Prostate gland (tissue), 2 donors: ENCODE measurements at places on chromosomes 16 and 17.

DNA sequence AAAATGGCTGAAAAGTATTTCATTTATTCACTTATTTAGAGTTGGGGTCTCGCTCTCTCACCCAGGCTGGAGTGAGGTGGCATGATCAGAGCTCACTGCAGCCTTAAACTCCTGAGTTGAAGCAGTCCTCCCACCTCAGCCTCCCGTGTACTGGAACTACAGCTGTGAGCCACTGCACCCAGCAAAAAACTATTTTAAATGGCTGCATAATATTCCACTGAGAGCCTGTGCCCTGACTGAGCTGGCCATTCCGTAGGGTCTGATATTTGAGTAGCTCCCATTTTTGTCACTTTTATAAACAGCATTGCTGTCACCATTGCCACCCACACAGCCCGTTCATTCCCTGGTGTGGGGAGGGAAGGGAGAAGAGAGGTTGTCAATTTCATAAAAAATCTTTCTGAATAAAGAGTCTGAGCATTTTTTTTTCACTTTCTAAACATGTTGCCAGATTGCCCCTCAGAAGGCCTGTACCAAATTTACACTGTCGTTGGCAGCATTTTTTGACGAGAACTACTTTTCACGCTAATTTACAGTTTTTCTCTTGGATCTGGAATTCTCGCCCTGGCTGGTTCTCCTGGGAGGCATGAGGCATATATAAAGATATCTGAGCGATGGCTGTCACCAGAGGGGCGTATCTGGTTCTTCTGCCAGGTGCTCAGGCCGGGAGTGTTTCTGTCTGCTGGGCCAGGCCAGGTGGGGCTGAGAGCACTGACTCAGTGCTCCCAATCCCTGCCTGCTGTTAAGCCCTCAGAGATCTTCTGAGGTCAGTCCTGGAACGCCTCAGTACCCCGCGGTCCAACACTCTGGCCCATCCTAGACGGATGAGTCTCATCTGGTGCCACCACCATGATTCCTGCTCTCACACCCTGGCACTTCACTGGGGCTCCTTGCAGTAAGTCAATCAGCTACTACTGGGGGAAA, 7.2 kb upstream of the KIFC3 start:
- DNase-seq: no peak
- H3K27me3 ChIP-seq: no peaks in the 10 kb centered on the region
- H3K4me1 ChIP-seq: no peaks in the 10 kb centered on the region
- H3K36me3 ChIP-seq: no peaks in the 10 kb centered on the region
- H3K27ac ChIP-seq: no peak overlapping the region

DNA sequence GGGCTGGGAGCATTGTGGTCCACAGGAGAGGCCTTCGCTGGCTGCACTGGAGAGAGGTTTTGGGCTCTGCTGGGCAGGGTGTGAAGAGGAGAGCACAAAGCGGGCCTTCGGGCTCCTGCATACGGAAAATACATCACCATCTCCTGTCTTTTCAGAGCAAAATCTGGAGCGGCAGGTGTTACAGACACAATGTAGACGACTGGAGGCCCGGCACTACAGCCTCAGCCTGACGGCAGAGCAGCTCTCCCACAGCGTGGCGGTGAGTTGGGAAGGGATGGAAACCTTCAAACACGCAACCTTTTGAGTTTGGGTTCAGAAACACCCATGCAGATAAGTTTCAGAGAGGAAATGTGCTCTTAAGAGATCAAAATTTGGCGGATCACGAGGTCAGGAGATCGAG, 17.9 kb downstream of the GINS2 start:
- no peak overlapping the region for H3K4me3 ChIP-seq
- no peaks in the 10 kb centered on the region for H3K27me3 ChIP-seq
- peaks cover 15% of the 10 kb centered on the region for H3K4me1 ChIP-seq
- no peak overlapping the region for H3K27ac ChIP-seq
- H3K36me3 ChIP-seq: peaks cover 11% of the 10 kb centered on the region

DNA sequence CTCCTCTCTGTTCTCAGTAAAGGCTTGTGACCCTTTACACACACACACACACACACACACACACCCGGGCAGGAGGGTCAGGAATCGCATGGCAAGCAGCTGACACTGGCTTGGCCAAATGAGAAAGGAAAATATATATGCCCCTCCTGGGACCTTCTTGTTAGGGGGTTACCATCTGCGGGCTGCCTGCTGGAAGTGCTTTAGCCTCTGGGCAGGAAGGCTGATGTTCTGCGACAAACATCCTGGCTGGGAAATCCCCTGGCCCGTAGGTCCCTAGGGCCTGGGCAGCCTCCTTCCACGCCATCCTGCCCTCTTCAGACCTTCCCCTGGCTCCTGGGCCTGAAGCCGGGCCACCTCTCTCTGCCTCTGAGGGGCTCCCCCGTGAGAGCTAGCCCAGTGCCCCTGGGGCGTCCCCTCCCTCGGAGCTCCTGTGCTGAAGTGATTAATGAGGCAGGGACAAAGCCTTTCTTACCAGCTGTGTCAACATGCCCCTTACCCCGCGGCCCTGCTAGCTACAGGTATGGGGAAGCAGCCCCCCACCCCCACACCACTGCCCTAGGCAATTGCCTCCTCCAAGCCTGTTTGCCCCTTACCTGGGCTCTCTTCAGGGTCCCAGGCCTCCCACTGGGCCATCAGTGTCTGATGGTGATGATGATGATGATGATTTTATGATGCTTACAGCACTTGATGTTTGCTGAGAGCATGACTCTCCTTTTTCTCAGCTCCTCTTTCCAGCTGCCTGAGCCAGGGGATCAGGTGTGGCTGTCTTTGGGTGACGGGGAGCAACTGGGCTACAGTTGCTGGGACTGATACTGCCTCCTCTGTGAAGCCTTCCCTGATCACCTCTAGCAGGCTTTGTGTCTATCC, 32.8 kb upstream of the ETV4 start:
- no peaks in the 10 kb centered on the region for H3K27me3 ChIP-seq
- no peaks in the 10 kb centered on the region for H3K36me3 ChIP-seq
- H3K4me1 ChIP-seq: no peaks in the 10 kb centered on the region
- no peak for DNase-seq
- no peak overlapping the region for H3K27ac ChIP-seq

DNA sequence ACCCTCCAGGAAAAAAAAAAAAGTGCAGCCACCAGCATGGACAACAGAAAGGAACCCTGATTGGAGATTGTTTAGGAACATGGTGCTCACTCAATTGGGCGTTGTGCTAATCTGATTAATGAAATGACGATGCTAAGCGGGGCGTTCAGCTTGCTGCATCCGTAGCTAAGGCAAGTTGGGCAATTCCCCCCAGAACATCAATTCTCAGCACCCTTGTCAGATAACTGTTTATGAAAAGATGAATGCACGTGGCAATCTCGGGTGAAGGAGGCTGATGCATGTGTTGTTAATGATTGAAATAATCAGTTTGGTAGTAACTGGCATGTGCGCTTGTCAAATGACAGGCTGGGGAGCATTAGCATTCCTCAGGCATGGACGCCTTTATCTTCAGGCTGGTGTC, 57.0 kb downstream of the HS3ST3A1 start:
- H3K36me3 ChIP-seq: no peaks in the 10 kb centered on the region
- H3K27ac ChIP-seq: no peak overlapping the region
- no peaks in the 10 kb centered on the region for H3K27me3 ChIP-seq
- no peak overlapping the region for H3K4me3 ChIP-seq

DNA sequence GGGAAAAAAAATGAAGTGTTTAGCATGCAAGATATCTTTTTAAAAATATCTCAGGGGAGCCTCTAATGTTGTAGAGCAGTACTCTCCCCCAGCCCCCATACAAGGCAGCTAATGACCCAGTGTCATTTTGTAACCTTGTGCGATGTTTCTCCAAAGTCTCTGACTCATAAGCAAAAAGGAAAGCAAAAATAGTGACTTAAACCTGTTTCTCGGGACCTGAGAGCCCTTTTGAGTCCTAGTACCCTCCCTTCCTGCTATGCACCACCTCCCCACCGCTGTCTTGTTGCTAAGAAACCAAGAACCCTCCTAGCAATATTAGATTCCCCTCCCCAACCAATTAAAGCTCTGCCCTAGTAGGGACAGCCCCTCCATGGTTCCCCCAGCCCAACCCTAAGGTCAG, 2.8 kb downstream of the MYCBPAP start:
- no peaks in the 10 kb centered on the region for H3K27me3 ChIP-seq
- no peak for DNase-seq
- peak overlapping the region; percentile 48 for H3K27ac ChIP-seq

DNA sequence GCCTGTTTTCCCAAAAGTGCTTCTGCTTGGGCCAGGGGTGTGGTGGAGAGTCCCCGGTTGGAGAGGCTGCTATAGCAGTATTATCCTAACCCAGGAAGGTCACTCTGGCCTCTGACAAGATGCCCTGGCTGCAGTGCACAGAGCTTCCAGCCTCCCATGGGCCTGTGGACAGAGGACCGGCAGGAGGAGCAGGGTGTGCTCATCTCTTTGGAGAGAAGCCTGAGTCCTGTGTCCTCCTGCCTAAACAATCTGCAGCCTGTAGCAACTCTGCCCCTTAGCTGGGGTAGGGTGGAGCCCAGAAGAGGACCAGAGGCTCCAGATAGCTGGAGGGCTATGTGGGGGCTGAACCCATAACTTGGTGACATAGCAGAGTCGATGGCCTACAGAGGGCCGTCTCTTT, 78.0 kb downstream of the MPRIP start:
- no peak overlapping the region for H3K4me3 ChIP-seq
- H3K27ac ChIP-seq: peak overlapping the region; percentile 1
- H3K27me3 ChIP-seq: no peaks in the 10 kb centered on the region
- no peaks in the 10 kb centered on the region for H3K36me3 ChIP-seq

GRCh38 chr17:7035591-7036368, at the start of gene SLC16A13:
SLC16A13 (plus strand) TSS chr17:7036015; CDS start chr17:7036383, 368 bp downstream.
- H3K36me3 ChIP-seq: no peaks in the 10 kb centered on the region
- H3K27me3 ChIP-seq: no peaks in the 10 kb centered on the region
- H3K4me3 ChIP-seq: peak within 1 kb of the TSS; percentile 53

DNA sequence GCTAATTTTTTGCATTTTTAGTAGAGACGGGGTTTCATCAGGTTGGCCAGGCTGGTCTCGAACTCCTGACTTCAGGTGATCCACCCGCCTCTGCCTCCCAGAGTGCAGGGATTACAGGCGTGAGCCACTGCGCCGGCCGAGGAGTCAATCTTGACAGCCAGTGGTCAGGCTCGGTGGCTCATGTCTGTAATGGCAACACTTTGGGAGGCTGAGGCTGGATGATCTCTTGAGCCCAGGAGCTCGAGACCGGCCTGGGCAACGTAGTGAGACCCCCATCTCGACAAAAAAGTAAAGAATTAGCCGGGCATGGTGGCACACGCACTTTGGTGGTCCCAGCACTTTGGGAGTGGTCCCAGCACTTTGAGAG, 608 bp upstream of the PGS1 start:
- peaks cover 13% of the 10 kb centered on the region for H3K4me1 ChIP-seq
- H3K27ac ChIP-seq: peak overlapping the region; percentile 79
- DNase-seq: no peak

- H3K27me3 ChIP-seq: no peaks in the 10 kb centered on the region
- H3K4me1 ChIP-seq: no peaks in the 10 kb centered on the region
- no peak overlapping the region for H3K4me3 ChIP-seq
- H3K27ac ChIP-seq: no peak overlapping the region
These were observed 9.6 kb upstream of the FBF1 start for GRCh38 chr17:75950421-75950820.

GRCh38 chr17:16037636-16038035, 38.0 kb downstream of the TTC19 start:
- no peaks in the 10 kb centered on the region for H3K4me1 ChIP-seq
- no peak for DNase-seq
- no peak overlapping the region for H3K4me3 ChIP-seq
- no peaks in the 10 kb centered on the region for H3K27me3 ChIP-seq
- H3K27ac ChIP-seq: no peak overlapping the region

- H3K27me3 ChIP-seq: no peaks in the 10 kb centered on the region
- H3K27ac ChIP-seq: no peak overlapping the region
- H3K36me3 ChIP-seq: peaks cover 6% of the 10 kb centered on the region
- H3K4me3 ChIP-seq: no peak overlapping the region
- H3K4me1 ChIP-seq: no peaks in the 10 kb centered on the region
- DNase-seq: no peak
These were observed 16.2 kb downstream of the CLUH start for GRCh38 chr17:2695243-2695960.

DNA sequence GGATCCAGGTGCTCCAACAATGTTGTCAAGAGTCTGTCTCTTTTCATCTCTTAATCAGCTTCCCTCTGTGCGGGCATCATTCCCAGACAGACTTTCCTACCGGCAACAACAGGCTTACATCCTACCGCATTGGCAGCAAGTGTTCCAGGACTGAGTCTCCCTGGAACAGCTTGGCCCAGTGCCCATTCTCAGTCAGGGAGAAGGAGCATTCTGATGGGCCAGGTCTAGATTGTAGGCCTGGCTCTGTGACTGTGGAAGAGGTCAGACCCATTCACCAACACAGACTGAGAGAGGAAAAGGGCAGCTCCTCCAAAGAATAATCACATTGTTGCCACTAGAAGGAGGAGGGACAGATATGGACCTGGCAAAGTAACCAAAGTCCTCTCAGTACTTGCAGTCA, 68.1 kb upstream of the TMEM132E start:
- no peak overlapping the region for H3K27ac ChIP-seq
- H3K36me3 ChIP-seq: no peaks in the 10 kb centered on the region
- no peak overlapping the region for H3K4me3 ChIP-seq
- H3K27me3 ChIP-seq: no peaks in the 10 kb centered on the region
- no peaks in the 10 kb centered on the region for H3K4me1 ChIP-seq

GRCh38 chr17:13395862-13396261, 205.9 kb downstream of the HS3ST3A1 start:
- H3K36me3 ChIP-seq: no peaks in the 10 kb centered on the region
- H3K27ac ChIP-seq: no peak overlapping the region
- DNase-seq: no peak
- no peaks in the 10 kb centered on the region for H3K4me1 ChIP-seq

DNA sequence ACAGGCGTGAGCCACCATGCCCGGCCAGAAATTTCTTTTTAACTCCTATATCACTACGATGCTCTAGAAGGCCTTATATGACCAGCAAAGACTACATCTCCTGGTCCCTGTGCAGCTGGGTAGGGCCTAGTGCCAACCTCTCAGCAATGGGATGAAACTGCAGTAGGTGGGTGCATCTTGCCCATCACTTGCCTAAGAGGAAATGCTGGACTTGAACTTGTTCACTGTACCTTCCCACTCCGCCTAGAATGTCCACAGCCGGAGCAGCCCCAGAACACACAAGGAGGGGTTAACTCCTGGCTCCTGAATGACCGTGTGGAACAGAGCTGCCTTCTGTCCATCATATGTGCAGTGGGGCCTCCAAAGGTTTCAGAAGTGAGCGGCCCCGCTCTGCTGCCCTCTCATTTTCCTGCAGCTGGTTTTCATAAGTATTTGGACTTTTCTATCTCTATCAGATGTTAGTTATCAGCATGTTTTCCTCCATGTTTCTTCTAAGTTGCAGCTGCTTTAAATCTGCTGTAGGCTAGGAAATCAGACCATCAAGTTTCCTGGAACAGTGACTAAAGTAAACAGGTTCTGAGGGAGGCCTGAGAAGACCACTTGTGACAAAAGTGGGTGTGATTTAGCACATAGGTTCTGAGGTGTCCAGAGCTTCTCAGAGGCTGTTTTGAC, 52.5 kb downstream of the WSB1 start:
- no peaks in the 10 kb centered on the region for H3K27me3 ChIP-seq
- H3K36me3 ChIP-seq: no peaks in the 10 kb centered on the region
- H3K4me1 ChIP-seq: no peaks in the 10 kb centered on the region
- no peak for DNase-seq
- no peak overlapping the region for H3K27ac ChIP-seq

GRCh38 chr17:65231662-65232335, 94.6 kb downstream of the RGS9 start:
- H3K27me3 ChIP-seq: peaks cover 7% of the 10 kb centered on the region
- no peaks in the 10 kb centered on the region for H3K36me3 ChIP-seq
- no peaks in the 10 kb centered on the region for H3K4me1 ChIP-seq
- no peak overlapping the region for H3K4me3 ChIP-seq
- H3K27ac ChIP-seq: no peak overlapping the region

- peak; percentile 18 for DNase-seq
- peak overlapping the region; percentile 74 for H3K27ac ChIP-seq
- H3K4me1 ChIP-seq: peaks cover 9% of the 10 kb centered on the region
- no peaks in the 10 kb centered on the region for H3K36me3 ChIP-seq
- H3K27me3 ChIP-seq: no peaks in the 10 kb centered on the region
These were observed 2.4 kb downstream of the CRAMP1 start for GRCh38 chr16:1614456-1615102.
